ENCODE measurements at places on chromosomes 11 and 22.

GRCh38 chr11:66002648-66003225 is 434 bp downstream of the BANF1 start:
- DNase-seq: no peak

DNA sequence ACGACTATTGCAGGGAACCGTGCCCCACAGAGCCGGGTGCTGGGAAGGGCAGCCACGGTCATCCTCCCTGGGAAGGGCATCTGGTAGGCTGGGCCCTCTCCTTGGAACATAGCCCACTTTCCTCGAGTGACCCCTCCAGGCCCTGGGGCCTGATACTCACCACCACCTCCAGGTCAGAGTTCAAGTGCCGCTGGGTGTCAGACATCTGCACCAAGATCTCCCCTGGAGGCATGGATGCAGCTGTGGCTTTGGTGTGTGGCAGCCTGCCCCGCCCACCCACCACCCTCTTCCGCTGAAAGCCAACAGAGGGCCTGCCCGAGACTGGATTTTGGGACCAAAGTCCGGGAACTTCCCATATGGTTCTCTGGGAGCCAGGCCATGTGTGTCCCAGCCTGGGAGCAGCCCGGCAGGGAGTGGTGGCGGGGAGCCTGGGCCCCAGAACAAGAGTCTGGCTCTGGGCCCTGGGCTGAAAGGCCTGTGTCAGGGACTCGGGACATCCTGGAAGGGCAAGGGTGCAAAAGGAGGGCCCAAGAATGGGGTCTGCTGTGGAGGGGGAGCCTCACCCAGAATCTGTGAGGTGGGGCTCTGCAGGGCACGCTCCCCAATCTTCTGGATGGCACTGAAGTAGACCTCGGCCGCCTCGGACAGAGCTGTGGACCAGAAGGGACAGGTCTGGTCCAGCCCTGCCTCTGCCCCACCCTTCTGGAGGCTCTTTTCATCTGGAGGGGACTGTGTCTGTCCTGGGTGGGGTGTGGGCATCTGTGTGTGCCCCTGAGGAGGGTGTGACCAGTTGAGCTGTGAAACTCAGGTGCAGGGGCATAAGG is 2.6 kb downstream of the BAIAP2L2 start:
- no peak for DNase-seq

GRCh38 chr22:50014655-50015401 is 2.3 kb upstream of the IL17REL start:
- DNase-seq: no peak

DNA sequence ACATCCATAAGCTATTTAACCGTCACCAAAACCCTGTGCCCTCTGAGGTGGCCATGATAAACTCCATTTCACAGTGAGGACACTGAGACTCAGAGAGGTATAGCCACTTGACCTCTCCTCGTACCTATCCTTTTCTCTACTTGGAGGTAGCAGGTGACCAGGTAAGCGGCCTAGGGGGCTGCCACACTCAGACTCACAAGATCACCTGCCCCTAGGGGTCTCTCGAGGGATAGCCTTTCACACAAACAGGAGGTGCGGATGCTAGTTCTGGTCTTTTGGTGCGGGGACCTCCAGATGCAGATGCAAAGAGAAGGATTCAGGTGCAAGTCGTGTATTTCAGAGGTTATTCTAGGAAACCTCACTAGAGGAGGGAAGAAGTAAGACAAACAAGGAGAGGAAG is 14.6 kb downstream of the MS4A18 start:
- no peak for DNase-seq

- no peak for DNase-seq
Observed at GRCh38 chr11:128687321-128687720, 6.6 kb upstream of the FLI1 start.

- no peak for DNase-seq
Observed at GRCh38 chr22:46239261-46240048, 10.6 kb downstream of the CDPF1 start.

DNA sequence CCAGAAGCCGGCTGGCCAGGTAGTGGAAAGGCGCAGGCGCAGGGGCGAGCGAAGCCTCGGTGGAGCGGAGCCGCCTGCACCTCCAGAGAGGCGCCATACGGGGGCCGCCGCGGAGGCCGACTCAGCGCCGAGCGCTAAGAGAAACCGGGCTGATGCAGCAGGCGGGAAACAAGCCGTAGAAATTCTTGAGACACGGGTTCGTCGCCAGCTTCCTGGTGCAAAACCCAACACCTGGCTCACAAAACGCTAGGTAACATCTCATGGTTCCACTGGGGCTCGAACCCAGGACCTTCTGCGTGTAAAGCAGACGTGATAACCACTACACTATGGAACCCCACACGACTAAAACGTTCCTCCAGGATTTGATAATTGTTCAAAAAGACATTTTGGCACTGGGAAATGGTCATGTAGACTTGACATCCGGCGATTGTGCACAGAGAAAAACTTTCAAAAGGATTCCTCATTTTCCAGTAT is 39.1 kb downstream of the OR4D9 start:
- DNase-seq: peak; percentile 79

GRCh38 chr22:20488946-20489345 is 6.6 kb downstream of the KLHL22 start:
- DNase-seq: no peak

- DNase-seq: no peak
Observed at GRCh38 chr11:118622376-118623268, 15.2 kb downstream of the PHLDB1 start.

GRCh38 chr11:122258446-122259194 is 142.6 kb upstream of the BLID start:
- no peak for DNase-seq

- no peak for DNase-seq
Observed at GRCh38 chr22:19880786-19881569, 26.3 kb upstream of the GNB1L start.

DNA sequence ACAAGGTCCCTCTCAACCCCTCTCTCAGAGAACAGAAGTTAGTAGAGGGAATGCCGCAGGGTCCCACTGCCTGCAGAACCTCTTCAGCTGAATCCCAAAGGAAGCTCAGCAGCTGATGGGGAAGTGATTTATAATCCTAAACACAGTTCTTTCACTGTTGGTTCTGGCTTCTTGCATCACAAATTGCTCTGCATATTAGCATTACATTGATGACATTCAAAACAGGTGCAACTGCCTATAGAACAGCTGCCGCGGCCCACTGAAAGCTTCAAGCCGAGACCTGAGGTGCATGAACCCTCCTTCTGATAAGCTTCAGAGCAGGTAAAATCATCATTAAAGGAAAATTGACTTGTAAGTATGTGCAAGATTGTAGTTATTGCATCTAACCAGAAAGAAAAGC is 75.2 kb upstream of the KIRREL3 start:
- DNase-seq: no peak

DNA sequence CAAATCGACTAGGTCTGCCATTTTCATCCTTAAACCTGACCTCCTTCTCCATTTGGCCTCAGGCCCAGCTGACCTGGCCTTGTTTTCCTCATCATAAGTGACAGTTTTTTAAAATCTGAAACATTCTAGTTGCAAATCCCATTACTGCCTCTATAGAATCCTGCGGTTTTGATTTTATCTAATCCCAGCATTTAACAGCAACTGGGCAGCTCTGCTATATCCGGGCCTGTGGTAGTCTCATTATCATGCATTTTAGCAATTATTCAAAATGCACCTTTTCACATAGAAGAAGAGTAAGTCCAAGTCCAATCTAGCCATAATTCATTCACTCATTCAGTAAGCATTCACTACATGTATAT is 28.6 kb upstream of the BIRC3 start:
- DNase-seq: no peak

GRCh38 chr11:118634431-118635236 is 27.2 kb downstream of the PHLDB1 start:
- no peak for DNase-seq

DNA sequence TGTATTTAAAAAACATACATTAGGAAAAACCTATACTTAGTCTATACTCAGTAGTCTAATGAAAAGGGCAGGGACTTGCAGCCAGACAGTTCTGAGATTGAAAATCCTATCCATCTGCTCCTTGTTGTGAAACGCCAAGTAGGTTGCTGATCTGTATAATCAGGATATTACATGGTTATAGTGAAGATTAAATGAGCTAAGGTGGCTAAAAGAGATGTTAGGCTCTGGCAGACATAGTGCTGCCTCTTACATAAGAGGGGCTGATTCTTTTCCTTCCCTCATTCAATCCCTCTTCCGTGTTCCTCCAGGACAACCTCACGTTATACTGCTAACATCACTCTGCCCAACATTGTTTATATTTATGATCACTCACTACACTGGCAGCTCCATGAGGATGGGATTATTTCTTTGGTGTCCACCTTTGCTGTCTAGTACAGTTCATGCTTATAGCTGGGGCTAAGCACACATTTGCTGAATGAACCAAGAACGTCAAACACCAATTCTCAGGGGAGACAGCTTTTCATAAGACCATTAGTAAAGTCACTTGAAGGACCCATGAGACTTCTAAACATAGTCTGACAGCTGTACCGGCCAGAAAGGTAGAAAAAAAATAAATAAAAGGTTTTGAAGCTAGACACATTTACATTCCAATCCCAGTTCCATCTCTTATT is 46.3 kb downstream of the GAB2 start:
- DNase-seq: no peak

DNA sequence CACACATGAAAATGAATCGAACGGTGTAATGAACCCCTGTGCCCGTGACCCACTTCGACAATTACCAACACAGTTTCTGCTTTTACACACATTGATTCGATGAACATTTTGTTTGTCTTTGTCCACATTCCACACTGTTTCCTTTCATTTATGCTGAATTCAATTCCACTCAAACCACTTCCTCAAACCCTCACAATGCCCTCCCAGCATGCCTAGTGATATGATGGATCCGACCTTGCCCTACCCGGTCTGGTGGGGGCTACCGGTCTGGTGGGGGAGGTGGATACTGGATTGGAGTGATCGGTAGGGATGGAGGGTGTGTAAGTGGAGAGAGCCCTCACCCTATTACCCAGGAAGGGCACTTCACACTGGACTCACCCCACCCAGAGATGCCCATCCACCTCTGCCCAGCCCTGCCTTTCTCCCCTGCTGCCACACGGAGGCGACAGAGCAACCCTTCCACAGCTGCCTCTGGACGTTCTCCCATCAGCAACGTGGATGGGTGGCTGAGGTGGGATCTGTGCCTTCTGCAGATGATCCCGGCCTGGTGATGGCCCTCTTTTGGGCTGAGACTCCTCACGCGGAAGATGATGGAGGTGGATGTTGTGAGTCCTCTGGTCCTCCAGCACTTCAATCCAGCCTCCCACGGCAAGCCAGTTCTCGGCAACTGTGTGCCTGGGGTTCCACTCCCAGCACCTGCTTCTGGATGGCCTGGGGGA is 33.0 kb upstream of the P2RY2 start:
- DNase-seq: peak; percentile 36

DNA sequence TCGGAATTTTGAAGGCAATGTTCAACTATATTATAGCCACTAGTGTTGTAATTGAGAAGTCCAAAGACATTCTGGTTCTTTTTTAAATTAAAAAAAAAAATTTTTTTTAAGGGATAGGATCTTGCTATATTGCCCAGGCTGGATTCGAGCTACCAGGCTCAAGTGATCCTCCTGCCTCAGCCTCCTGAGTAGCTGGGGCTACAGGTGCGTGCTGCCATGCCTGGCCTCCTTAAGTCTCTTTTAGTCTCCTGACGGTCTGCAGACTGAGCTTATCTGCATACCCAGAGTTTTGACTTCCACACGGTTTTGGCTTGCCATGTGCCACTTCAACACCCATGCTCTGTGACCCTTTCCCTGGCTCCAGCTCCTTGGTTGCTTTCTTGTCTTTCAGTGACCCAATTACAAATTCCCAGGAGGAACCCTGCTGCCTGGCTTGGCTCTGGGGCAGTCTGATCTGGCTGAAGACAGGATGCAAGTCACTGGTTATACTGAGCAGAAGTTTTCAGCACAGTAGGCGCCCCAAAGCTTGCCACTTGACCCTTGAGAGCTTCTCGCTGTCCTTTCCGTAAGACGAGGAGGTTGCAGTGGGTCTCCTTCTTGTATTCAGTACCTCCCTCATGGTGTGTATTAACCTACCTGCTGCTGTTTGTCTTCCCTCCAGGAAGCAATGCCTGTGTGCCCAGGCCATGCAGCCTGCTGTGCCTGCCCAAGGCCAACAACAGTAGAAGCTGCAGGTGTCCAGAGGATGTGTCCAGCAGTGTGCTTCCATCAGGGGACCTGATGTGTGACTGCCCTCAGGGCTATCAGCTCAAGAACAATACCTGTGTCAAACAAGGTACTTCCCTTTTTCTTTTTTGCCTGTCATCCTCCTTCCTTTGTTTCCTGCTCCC is 113.8 kb upstream of the SORL1-AS1 start:
- DNase-seq: no peak

DNA sequence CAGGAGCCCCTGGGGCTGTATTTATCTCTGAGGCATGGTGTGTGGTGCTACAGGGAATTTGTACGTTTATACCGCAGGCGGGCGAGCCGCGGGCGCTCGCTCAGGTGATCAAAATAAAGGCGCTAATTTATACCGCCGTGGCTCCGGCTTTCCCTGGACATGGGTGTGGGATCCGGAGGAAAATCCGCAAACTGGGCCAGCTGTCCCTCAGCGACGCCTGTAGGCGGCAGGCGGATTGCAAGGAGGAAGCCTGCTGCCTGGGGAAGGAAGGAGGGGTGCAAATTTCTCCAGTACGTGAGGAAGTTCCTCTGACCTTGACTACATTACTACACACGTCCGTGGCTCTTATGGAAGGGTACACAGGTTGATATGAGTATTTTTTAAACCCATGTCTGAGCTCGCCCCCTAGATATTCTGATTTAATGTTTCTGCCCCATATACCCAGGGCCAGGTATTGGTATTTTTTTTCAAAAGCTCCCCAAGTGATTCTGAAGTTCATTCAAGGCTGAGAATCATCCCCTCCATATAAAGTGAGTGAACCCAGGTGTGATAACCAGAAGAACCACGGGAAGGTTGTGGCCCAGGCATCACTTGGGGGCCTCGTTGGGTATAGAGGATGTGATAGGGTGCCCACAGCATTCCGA is 2.8 kb downstream of the MYOD1 start:
- no peak for DNase-seq

DNA sequence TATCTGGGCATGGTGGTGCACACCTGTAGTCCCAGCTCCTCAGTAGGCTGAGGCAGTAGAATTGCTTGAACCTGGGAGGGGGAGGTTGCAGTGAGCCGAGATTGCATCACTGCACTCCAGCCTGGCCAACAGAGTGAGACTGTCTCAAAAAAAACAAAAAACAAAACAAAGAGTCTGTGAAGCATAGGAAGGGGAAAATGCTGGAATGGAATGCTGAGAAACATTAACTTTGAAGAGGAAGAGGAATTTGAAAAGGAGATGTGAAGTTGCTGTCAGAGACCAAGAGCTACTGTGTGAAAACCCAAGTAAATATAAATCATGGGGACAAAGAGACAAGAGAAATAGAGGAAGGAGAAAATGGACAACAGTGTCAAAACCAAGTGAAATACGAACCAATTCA is 455.1 kb upstream of the ARHGAP42 start:
- no peak for DNase-seq

Measured in activated CD4-positive, alpha-beta T cell treated with anti-CD3 and anti-CD28 coated beads, Interleukin-2, amount 50 U/mL, for 1 hour (primary cell).